NCI-H1092 (cell line): ENCODE measurements at places on chromosomes 3 and 15.

DNA sequence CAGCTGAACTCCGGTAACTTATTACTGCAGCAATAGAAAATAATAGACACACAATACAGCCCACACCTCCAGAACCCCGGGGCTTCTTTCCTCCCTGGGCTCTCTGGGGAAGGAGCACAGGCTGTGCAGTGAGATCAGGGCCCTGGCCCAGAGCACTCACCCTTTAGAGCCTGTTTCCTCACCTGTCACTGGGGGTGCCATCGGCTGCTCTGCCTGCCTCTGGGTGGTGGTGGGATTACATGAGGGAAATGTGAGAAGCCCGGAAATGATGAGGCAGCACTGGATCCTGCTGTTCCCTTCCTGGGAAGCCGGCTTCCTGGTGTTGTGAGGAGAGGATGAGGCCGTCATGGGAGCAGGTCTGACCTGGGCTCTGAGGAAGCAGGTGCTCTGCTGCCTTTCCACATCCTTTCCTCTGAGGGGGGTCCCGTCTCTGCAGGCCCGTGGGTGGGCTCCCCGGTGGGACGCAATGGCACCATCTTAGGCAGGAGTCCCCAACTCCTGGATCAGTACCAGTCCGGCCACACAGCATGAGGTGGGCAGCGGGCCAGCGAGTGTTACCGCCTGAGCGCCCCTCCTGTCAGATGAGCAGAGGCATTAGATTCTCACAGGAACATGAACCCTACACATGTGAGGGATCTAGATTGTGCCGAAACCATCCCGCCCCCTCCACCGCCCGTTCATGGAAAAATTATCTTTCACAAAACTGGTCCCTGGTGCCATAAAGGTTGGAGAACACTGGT is 220.9 kb upstream of the CTDSPL start:
- DNase-seq, result no peak

DNA sequence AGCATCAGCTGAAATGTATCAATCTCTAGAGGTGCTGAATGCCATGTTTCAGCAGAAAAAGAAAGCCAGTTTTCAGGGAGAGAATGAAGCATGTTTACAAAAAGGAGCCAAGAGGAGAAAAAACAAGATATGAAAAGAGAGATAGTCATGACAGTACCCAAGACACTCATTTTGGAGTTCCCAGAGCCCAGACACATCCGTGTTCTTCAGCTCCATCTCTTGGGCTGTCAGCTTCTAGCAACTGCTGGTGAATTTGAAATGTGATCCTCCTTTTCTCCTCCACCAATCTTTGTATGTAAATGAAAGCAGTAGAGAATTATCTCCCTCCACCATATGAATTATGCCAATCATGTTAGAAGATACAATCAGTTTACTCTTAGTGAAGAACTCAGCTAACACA is 93.0 kb upstream of the SLC25A36 start:
- no peak for DNase-seq

DNA sequence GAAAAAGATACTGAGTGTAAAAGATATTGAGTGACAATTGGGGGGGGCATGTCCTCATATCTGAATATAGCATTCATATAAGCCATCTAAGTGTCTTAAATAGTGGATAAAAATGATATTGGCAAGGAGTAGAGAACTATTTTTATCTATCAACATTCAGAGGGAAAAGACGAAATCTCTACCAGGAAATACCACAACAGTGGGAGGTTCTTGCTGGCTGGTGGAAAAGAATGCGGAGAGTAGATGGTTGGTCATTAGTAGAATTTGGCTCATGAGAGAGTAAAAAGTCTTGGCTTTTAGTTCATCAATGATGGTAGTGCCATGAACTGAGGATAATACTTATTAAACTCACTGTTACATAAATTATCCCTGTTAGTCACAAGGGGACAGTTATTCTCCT is 4.8 kb upstream of the TCF12 start:
- DNase-seq, result no peak

- no peak for DNase-seq
Measured at GRCh38 chr3:193470710-193471109, 84.0 kb downstream of the ATP13A4 start.

DNA sequence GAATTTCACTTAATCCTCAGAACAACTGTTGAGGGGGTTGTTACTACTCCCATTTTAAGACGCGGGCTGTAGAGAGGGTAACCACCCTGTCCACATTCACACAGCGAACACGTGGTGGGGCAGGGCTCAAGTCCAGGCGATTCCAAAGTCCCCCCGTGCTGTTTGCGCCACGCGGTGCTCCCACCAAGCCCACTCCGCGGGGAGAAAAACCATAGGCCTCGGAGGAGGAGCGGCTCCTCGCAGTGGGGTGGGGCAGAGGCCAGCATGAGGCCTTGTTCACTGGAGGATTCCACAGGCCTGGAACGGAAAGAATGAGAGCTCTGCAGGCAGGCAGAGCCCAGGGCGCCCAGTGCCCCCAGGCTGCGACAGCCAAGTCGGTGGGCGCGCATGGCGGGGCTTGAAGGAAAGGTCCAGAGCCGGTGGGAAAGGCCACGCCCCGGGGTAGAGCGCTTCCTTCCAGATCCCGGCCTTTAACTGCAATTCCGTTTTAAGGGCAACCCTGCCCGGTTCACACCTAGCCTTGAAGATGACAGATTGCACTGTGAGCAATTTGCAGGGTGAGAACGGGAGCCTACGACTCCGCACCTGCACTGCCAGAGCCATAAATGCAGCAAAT is 161.8 kb upstream of the TBL1XR1 start:
- DNase-seq, result peak; percentile 69

GRCh38 chr3:73422571-73422970 is 202.2 kb downstream of the PDZRN3 start:
- DNase-seq, result no peak

DNA sequence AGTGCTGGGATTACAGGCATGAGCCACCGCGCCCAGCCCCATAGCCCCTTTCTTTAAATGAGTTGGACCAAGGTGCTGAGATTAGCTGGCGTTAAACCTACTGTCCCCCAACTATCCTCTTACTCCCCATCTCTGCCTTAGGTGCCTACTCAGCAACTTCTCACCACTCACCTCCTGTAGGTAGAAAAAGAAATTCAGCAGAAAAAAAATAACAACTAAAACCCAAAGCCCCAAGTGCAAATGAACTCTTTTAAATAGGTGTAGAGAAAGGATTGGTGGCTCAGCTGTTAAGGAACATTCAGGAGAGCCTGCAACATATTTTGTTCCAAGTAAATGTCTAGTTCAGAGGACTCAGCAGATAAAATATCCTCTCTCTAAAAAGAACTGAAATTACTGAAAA is 19.5 kb downstream of the SAMD7 start:
- no peak for DNase-seq

DNA sequence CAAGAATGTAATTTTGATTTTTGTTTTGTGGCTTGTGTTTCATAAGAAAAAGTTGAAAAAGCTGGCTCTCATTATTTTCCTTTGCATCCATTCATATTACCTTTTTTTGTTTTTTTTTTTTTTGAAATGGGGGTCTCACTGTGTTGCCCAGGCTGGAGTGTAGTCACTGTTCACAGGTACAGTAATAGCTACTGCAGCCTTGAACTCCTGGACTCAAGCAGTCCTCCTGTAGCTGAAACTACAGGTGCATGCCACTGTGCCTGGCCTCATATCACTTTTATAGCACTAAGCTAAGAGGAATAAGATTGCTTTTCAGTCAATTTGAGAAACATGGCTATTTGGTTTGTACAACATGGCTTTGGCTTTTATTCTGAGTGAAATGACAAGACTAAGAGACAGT is 49.8 kb downstream of the TCF12 start:
- DNase-seq, result no peak

GRCh38 chr3:192840143-192840836 is 77.4 kb downstream of the MB21D2 start:
- DNase-seq, result no peak

DNA sequence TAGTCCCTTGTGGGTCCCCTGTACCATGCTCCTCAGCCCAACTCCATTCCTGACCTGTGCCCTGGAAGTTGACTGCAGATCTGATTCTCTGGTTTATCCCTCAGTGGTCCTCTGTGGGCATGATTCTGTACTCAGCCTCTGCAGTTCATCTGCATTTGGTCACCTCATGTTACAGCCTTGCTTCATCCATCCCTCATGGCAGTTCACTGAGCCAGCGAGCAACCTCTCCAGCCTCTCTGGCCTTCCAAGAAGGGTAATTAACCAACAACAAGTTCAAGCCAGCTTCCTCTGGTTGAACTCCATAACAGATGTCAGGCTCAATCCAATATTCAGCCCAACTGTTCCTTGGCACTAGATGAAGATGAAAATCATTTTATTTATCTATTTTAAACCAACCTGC is 509.5 kb downstream of the NTRK3 start:
- DNase-seq, result no peak

DNA sequence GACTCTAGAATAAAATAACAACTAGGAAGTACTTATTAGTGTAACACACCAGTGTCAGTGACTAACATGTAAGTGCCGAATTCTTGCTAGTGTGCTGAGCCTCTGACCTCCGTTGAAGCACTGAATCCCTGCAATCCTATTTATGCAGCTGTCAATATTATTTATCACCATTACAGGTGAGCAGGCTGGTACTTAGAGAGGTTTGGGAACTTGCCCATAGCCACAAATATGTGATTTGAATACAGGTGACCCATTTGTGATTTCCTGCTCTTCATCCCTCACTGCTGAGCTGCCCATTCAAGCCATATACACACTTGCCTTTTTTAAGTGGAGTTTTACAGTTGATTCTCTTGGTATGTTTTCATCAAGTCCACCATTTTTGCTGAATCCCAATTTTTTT is 12.2 kb downstream of the EIF4E3 start:
- DNase-seq, result no peak

- no peak for DNase-seq
Measured at GRCh38 chr3:113240841-113241240, 29.5 kb downstream of the BOC start.

- no peak for DNase-seq
Measured at GRCh38 chr3:193714523-193715137, 121.6 kb downstream of the OPA1 start.

GRCh38 chr3:149701206-149701976 is 43.6 kb upstream of the WWTR1 start:
- DNase-seq, result no peak

DNA sequence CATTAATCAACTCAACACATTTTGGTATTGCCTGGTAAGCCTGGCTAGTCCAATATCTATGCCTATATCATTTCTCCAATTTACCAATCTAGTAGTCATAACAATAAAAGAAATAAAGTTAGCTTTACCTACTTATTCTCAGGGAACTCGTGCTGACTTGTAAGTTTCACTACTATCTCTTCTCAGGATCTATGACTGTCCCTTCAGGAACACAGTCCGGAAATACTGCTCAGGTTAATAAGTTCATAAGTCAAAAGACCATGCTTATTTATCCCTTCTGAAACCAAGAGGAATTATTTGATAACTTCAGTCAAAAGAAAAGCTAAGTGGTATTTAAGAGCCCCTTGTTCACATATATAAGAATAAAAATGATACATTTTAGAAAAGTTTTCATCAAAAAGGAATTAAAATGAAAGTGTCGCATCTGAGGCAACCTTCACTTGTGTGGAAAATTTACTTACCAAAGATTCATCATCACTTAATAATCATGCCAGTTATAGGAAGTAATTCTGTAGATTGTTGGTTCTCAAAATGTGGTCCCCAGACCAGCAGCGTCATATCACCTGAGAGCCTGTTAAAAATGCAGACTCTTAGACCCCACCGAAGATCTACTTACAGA is 15.5 kb upstream of the THRB start:
- DNase-seq, result no peak
